ENCODE measurements at places on chromosomes 12 and 14. TPM values are rescaled to one million over a fixed set of nuclear protein-coding genes. Genes with fewer than 3 reads are reported as not detected.

The TAS2R31 gene
- total RNA-seq = 1.4 TPM

DNA sequence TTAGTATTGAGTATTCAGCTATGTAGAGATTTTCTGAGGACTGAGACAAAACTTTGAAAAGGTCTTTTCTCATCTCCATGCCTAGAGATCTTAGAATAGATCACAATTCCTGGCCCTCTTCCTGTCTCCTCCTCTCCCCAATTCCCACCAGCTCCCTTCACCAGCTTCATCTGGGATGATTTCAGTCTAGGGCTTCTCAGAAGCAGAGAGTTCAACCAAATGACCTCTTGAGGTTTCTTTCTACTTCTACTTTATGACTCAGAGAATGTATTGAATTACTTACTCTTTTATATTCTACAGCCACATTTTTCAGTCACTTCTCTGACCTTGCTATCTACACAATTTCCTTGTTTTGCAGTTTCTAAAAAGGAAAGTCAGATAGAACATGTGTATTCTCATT, 19.4 kb upstream of the SNX6 start:
- peak; percentile 93 for DNase-seq

DNA sequence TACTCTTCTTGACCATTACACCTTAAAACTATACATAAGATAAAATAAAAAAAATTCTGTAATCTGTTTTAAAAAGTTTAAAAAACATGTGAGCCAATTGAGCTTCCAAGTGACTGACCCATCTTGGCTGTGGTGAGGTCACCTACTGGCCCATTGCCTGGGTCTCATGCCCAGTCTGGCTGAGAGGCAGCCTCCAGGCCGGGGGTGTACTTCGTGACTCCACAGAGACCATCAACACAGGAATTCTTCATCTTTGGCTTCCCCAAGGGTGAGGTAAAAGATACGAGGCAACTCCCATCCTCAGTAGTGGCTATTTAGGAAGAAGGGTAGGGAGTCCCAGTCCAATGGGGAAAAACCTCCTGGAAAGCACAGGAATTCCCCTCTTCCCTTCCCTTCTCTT, 113.2 kb downstream of the APAF1 start:
- DNase-seq = no peak

DNA sequence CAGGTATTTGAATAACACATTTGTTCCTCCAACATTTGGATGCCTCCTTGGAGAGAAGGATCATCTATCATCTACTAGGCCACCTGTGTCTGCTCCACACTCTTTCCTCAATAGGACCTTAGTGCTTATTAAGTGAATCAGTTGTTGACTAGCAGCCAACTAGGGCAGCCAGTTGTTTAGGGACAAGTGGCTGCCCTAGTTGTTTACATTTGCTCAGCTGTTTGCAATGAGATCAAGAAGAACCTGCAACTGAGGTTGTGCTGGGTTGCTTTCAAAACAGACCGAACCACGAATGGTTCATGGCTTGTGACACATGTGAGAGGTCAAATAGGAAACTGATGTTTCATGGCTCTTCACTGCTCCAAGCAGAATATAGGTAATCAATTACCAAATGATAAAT, 53.8 kb downstream of the TMCC3 start:
- peak; percentile 90 for DNase-seq

DNA sequence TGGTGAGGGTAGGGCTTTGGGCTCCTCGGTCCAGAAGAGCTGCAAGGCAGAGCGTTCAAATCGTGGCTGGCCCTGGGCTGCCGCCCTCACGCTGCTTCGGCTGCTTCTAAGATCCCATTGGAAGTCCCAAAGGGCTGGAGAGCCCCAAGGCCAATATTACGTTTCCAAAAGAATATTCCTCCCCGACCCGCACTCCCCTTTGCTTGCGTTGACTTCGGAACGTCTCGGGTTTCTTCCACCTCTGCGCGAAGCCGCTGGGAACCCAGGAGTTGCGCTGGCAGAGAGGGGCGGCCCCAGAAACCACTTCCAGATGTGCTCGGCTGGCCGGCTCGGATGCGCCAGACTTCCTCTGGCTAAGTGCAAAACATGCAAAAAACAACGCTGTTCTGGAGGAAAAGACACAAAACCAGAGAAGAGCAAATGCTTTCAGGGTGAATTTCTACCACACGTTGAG, at the start of gene GLT8D2:
Gene GLT8D2, minus strand, starts transcription at position 285 of the 454 bp plus-strand sequence. CDS start 30,539 bp downstream, outside the sequence.
- peak; percentile 61 for DNase-seq

Data from LHCN-M2 (cell line).